Stimulated activated CD8-positive, alpha-beta memory T cell treated with anti-CD3 and anti-CD28 coated beads, Interleukin-4, amount 100 ng/mL, for 1 hour (primary cell): ENCODE measurements at places on chromosomes 7 and 10.

DNA sequence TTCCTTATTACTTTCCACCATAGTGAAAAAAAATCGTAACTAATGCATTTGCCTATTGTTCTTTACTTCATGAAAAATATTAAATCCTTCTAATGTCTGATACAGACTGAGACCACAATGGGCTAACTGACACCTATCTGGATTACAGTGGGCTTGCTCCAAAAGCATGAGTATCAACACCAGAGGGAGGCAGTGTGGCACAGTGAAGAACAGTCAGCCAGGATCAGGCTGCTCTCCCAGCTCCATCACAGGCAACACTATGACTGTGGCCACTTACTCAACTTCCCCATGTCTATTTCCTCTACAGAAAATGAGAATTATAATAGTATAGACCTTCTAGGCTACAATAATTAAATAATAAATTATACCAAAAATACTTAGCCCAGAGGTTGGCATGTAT, 97.2 kb downstream of the SLC25A13 start:
- no peak for DNase-seq

DNA sequence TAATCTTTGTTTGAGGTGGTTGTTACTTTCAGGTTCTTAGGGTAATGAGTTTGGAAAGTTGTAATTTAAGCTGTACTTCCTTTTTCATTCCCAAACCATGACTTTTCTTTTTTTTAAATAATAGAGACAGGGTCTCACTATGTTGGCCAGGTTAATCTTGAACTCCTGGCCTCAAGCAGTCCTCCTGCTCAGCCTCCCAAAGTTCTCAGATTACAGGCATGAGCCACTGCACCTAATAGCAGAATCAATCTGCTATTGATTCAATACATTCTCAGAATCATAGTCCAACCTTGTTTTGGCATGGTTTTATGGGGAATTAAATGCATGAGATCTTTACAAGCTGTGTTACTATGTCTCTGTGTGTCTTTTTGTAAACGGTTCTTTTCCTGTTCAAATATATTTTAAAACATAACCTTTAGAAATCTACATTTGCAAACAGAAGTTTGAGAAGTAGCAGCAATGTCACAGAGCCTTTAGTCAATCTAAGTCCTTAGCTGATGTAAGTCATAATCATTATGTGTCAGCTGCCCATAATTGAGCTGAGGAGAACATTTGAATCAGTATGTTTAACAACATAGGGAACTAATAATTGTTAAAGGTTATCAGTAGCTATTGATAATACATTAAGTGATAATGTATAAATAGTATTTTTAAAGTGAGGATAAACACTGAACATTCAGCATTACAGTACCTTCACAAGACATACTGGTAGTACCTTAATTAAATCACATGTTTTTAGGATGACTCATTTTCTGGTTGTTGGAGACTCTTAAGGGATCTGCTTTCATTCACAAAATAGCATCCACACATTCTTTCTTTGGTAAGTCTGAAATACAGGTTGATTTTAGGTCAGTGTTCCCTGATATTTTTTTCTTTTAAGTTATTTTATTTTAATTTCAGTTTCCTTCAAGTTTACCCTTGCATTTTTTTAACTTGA, 8.8 kb downstream of the INPP5F start:
- no peak for DNase-seq

GRCh38 chr7:157676001-157676400, 339.2 kb downstream of the DNAJB6 start:
- DNase-seq: no peak

GRCh38 chr10:72318418-72319262, 36.1 kb downstream of the DNAJB12 start:
- no peak for DNase-seq

GRCh38 chr10:101888251-101888949, 44.8 kb upstream of the KCNIP2 start:
- DNase-seq: no peak

DNA sequence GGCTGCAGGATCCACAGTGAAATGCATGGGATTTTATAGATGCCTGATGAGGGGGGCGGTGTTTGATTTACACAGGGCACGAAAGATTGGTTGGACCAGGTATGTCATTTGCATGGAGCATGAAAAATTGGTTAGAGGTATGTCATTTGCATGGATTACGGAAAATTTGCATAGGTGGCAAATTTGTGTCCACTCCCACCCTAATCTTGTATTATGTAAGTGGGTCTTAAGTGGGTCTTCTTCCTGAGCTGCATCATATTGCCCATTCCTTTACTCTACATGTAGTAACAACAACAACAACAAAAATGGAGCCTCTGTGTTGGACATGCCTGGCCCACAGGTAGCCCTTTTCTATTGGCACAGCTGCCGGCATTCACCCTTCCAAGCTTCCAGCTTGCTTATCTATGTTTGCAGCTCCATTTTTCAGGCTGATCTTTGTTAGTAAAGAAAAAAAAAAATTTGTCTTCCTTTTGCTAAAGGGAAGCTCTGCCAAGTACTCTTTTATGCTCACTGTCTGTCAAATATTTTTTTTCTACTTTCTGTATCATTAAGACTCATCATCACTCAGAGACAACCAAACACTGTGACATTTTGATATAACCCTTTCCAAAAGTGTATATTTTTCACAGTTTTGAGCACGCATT, 10.3 kb upstream of the ZNF273 start:
- no peak for DNase-seq

DNA sequence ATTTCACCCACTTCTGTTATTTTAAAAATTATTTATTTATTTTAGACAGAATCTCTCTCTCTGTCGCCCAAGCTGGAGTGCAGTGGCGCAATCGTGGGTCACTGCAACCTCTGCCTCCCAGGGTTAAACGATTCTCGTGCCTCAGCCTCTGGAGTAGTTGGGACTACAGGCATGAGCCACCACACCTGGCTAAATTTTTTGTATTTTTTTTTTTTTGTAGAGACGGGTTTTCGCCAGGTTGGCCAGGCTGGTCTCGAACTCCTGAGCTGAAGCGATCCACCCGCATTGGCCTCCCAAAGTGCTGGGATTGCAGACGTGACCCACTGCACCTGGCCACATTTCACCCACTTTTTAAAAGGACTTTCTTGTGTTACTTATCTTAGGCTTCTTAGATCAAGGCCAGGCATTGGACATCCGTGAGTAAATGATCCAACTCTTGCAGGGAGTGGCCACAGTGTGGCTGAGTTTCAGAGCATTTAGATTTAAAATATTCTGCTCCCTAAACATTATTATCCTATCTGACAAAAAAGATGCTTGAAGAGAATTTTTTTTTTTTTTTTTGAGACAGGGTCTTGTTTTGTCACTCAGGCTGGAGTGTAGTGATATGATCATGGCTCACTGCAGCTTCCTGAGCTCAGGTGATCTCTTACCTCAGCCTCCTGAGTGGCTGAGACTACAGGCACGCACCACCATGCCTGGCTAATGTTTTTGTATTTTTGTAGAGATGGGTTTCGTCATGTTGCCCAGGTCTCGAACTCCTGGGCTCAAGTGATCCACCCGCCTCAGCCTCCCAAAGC, 14.4 kb downstream of the SNX10 start:
- no peak for DNase-seq

- no peak for DNase-seq
These were observed 99.9 kb downstream of the TRIL start for GRCh38 chr7:28858206-28858605.

DNA sequence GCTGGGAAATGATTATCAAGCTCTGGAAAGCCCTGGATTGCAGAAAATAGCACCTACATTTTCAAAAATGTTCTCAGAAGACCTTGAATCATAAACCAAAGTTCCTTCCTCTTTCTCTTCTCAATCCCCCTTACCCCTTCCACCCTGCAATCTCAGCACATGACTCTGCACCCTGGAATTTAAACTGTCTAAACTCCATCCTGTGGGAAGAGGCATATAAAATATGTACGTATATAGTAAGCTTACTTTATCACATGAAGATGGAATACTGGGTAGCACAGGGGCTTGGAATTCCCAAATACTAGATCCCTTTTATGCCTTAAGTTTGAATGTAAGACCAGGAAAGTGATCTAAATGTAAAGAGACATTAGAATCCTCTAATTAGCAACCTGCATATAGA, 7.7 kb downstream of the AGMO start:
- DNase-seq: no peak

- DNase-seq: no peak
These were observed 171.2 kb upstream of the TNRC18 start for GRCh38 chr7:5594616-5595544.
